ENCODE measurements at places on chromosomes 3 and 15.

DNA sequence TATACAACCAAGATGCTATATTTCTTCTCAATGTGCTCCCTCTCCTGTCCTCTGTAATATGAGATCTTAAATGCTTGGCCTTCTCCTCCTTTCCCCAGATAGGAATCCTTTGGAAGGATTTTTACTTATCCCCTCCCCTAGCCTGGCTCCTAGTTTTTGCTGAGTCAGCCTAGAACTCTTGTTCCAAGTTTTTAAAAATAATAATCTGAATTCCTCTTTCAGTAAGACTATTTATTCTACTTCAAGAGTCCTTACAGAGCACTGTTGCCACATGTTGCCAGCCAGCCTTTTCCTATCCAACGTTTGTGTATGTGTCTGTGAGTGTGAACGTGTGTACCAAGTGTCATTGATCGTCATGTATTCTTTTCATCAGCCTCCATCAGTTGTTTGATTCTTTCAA, 11.0 kb upstream of the KCNMB2 start:
- DNase-seq = no peak

- no peak for DNase-seq
These were observed 244.3 kb upstream of the ADAMTS9 start for GRCh38 chr3:64932016-64932518.

GRCh38 chr15:89021224-89021623, 67.0 kb upstream of the ABHD2 start:
- no peak for DNase-seq

- no peak for DNase-seq
These were observed 12.2 kb downstream of the ERICH6 start for GRCh38 chr3:150691414-150692040.

- DNase-seq = no peak
These were observed 197.3 kb upstream of the HES1 start for GRCh38 chr3:193938613-193939012.

DNA sequence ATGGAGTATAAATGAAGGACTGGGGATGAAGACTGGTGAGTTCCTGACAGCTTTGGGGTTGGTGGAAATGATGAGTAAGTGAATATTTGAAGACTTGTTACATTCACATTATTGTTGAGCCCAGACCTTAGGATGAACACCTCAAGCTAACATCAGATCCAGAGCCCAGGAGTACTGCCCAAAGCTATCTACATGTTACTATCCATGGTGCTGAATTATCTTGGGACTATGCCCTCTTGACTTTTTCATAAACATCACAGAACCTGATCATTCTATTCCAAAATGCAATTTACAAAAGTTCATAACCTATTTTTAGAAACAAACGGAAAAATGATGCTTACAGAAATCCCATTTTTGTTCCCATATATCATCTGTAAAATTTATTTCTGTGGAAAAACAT, 613.3 kb downstream of the TUSC7 start:
- no peak for DNase-seq

DNA sequence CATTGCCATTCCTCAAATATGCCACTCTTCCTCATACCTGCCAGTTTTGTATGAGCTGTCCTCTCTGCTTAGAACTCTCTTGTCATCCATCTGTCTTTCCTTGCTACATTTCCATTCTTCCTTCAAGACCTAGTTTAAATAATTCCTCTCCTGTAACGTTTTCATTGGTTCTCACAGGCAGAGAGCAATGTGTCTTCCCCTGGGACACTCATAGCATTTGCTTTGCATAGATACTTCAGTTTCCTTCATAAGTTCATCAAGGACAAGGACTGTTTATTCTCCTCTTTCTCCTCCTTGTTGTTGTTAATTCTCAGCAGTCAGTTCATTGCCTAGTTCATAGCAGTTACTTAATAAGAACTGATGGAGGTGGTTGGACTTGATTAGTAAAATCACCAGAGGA, 10.5 kb downstream of the NR2C2 start:
- DNase-seq = no peak

- DNase-seq = no peak
These were observed 12.7 kb downstream of the LYSMD4 start for GRCh38 chr15:99720533-99720932.

- DNase-seq = no peak
These were observed 30.8 kb downstream of the SRP14 start for GRCh38 chr15:40008061-40008765.

GRCh38 chr3:71370467-71370866, 213.1 kb downstream of the FOXP1 start:
- no peak for DNase-seq

DNA sequence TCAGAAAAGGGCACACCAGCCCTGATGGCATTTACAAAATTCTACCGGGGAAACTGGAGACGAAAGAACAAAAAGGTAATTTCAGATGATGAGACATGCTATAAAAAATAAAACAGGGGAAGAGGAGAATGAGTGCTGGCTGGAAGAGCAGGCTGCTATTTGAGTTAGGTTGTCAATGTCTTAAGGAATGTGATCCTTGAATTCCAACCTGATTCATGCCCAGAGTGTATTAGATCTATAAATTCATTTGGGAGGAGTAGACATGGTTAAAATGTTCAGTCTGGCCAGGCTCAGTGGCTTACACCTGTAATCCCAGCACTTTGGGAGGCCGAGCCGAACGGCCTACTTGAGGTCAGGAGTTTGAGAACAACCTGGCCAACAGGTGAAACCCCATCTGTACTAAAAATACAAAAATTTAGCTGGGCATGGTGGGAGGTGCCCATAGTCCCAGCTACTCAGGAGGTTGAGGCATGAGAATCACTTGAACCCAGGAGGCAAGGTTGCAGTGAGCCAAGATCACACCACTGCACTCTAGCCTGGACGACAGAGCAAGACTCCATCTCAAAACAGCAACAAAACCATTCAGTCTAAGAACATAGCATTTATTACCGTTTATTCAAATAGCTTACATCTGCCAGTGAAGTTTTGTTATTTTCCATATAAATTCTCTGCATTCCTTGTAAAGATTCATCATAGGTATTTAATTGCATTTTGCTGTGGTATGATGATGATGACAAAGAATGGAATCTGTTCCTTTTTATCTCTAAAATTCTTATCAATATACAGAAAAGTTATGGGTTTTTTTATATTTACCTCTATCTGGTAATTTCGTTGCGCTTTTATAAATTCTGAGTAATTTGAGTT, 126.7 kb upstream of the NR2E3 start:
- DNase-seq = no peak

DNA sequence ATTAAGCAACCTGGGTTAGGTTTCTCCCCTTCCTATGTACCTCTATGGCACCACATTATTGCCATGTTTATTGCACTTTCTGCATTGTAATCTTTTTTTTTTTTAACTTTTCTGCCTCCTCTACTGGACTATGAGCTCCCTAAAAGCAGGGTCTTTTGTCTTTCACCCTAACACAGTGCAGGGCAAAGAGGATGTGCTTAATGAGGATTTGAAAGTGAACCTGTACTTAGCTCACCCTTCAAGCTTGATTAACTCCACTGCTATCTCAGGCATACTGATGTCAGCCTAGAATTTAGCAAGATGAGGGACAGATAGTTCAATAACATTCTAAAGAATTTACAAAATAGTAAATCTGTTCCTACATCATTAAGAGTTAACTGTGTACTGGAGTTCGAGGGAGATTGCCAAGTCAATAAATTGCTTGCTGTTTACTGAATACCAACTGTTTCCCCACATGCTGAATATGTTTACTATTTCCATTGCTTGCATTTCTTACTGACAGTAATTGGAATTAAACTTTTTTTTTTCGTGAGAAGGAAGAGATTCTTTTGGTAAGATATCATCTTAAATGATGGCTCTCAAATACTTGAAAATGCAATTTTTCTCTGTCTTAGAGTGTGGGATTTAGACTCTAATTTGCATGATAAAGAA, 15.7 kb upstream of the PPARG start:
- no peak for DNase-seq

GRCh38 chr3:115077501-115078250, 69.4 kb downstream of the ZBTB20 start:
- no peak for DNase-seq

- DNase-seq = no peak
These were observed 23.1 kb downstream of the PLXNB1 start for GRCh38 chr3:48406443-48407431.

GRCh38 chr3:141511361-141511760, 24.5 kb downstream of the RASA2 start:
- no peak for DNase-seq

- DNase-seq = no peak
These were observed 181.7 kb upstream of the MME start for GRCh38 chr3:154898443-154898842.

GRCh38 chr3:27423463-27423862, 54.3 kb upstream of the NEK10 start:
- DNase-seq = no peak

GRCh38 chr3:24273491-24273890, 221.2 kb downstream of the THRB start:
- DNase-seq = no peak

DNA sequence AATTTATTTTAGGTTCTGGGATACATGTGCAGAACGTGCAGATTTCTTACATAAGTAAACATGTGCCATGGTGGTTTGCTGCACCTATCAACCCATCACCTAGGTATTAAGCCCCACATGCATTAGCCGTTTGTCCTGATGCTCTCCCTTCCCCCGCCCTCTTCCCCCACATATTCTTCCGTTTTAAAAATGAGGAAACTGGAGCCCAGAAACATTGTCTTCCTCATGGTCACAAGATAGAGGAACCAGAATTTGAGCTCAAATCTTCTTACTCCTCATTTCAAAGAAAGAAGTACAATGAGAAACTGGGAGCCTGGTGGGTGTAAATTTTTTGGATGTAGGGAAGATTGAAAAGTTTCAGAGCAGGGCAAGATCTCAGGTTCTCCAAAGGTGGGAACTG, 56.1 kb upstream of the USP3 start:
- no peak for DNase-seq

- DNase-seq = no peak
These were observed 1.5 kb downstream of the ATP1B3 start for GRCh38 chr3:141877911-141878310.

- no peak for DNase-seq
These were observed 156.6 kb downstream of the NR1D2 start for GRCh38 chr3:24101676-24102168.

- DNase-seq = peak; percentile 9
These were observed 51.6 kb upstream of the BLM start for GRCh38 chr15:90665288-90666134.

DNA sequence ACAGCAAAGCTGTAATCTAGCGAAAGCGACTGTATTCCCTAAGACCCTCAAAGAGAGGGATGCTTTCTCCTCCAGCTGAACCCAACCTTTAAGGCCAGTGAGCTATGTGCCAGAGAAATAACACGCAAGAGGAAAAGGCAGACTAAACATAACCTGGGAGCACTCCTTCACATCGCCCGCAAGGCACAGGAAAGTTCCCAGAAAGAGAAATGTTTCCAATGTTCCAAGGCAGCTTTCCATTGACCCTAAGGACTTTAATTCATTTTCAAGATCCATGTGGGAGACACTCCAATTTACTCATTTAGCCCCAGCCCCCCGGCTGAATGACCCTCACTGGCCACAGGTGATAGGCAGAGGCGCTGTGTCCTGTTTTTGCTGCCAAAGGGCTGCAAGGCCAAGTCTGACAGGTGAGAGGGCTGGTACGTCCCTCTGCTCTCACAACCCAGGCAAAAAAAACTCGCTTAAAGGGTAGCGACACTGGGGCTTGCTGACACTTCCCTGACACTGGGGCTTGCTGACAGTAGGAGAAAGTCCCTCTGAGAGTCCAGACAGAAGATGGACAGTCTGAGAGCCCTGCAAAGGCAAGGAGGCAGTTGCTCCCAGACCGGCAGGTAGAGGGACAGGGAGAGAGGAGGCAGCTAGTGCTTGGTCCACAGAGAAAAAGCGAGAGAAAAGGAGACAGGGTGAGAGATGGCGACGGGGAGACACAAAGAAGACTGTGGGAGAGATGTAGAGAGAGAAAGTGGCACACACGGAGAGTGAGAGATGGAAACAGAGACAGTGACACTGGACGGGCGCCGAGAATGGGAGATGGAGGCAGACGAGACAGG, 702 bp downstream of the ARHGEF3 start:
- peak; percentile 38 for DNase-seq

GRCh38 chr15:38373016-38373415, 80.9 kb upstream of the FAM98B start:
- DNase-seq = no peak

DNA sequence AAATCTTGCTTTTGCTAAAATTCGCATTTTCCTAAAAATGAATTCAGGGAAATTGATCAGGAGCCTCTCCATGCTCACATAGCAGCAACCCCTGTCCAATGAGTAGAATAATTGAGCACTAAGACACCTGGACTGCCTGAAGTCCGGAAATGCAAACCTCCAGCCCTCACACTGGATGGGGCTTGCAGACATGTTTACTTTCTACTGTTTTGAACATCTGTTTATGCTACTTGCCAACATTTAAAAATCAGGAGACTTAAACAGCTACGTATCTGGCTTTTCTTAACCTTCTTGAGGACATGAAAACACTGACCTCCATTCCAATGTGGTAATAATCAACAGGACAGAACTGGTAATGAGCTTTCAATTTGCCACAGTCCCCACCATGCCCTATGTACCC, 184.4 kb downstream of the SHOX2 start:
- no peak for DNase-seq

- no peak for DNase-seq
These were observed 76.1 kb downstream of the LDHAL6B start for GRCh38 chr15:59282515-59283337.

- no peak for DNase-seq
These were observed 559 bp downstream of the SENP5 start for GRCh38 chr3:196868297-196868661.

- DNase-seq = no peak
These were observed 43.3 kb upstream of the VIPR1 start for GRCh38 chr3:42459151-42459550.

DNA sequence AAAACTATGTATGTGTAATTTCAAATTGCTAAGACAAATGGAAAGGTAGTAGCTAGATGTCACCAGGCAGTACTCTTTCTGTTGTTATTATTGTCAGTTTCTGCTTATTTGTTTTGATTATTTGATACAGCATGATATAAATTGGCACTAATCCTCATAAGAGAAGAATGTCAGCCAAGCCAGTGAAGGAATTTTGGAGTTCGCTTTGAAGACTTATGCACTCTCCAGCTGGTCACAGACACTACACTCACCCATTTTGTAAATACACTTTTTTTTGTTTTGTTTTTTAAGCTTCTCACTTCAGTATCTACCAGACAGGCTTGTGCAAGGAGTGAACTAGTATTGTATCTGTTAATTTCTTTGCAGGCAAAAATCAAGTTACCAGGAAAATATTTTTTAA, 180.2 kb upstream of the TTC14 start:
- no peak for DNase-seq

GRCh38 chr15:66846031-66846430, 144.0 kb downstream of the SMAD6 start:
- DNase-seq = no peak

DNA sequence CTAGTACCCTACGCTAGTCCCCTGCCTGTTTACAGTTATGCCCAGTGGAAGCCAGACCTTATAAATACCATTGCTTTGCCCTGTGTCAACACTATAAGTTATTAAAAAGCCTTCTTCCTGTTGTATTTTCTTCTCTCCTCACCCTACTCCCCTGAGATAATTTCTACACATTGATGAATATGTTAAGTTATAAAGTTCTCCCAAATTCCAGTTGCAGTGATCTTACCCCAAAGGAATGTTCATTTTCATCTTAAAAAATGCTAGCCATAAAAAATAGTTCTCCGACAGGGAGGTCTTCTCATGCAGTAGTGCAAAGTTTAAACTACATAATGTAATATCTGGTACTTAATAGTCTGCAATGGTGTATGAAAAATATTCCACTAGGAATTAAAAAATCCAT, 58.6 kb downstream of the MAP2K5 start:
- no peak for DNase-seq

GRCh38 chr3:129050556-129051295, 9.9 kb upstream of the GP9 start:
- no peak for DNase-seq

- no peak for DNase-seq
These were observed 246.8 kb upstream of the ALCAM start for GRCh38 chr3:105119801-105120340.
